ENCODE measurements at places on chromosomes 16 and 17. TPM values are rescaled to one million over a fixed set of nuclear protein-coding genes. Genes with fewer than 3 reads are reported as not detected.

SGCA gene
- 5.2 TPM for polyA plus RNA-seq

RHOT1 gene
- 75.3 TPM for polyA plus RNA-seq

ALDH3A2 gene
- polyA plus RNA-seq: 951 TPM

C1QBP gene
- polyA plus RNA-seq: 53.5 TPM

ANKRD40CL gene
- not detected for polyA plus RNA-seq

CD68 gene
- 207 TPM for polyA plus RNA-seq

KRT40 gene
- not detected for polyA plus RNA-seq

SMG6 gene
- 44.0 TPM for polyA plus RNA-seq

RRAD gene
- polyA plus RNA-seq: 15.6 TPM

WNK4 gene
- 0.07 TPM for polyA plus RNA-seq

KRTAP4-11 gene
- not detected for polyA plus RNA-seq

SOCS7 gene
- polyA plus RNA-seq: 6.1 TPM

C17orf67 gene
- polyA plus RNA-seq: 3.3 TPM

ZNF747 gene
- polyA plus RNA-seq: 9.3 TPM

HBA2 gene
- polyA plus RNA-seq: not detected

TRAP1 gene
- 110 TPM for polyA plus RNA-seq

CES3 gene
- 0.22 TPM for polyA plus RNA-seq

CD300LB gene
- 0.30 TPM for polyA plus RNA-seq

PITPNC1 gene
- 8.5 TPM for polyA plus RNA-seq

STARD3 gene
- 101 TPM for polyA plus RNA-seq

SHBG gene
- polyA plus RNA-seq: 1.2 TPM

KIF22 gene
- polyA plus RNA-seq: 127 TPM

ATP2A3 gene
- 3.7 TPM for polyA plus RNA-seq

DOC2A gene
- polyA plus RNA-seq: 9.5 TPM

ZKSCAN2 gene
- 2.0 TPM for polyA plus RNA-seq

UTS2R gene
- polyA plus RNA-seq: not detected

WDR81 gene
- polyA plus RNA-seq: 4.9 TPM

Data from adrenal gland (tissue), 19 donors.